Stimulated activated CD8-positive, alpha-beta memory T cell treated with anti-CD3 and anti-CD28 coated beads, Interleukin-4, amount 100 ng/mL, for 4 hours (primary cell): ENCODE measurements at places on chromosomes 2 and 18.

DNA sequence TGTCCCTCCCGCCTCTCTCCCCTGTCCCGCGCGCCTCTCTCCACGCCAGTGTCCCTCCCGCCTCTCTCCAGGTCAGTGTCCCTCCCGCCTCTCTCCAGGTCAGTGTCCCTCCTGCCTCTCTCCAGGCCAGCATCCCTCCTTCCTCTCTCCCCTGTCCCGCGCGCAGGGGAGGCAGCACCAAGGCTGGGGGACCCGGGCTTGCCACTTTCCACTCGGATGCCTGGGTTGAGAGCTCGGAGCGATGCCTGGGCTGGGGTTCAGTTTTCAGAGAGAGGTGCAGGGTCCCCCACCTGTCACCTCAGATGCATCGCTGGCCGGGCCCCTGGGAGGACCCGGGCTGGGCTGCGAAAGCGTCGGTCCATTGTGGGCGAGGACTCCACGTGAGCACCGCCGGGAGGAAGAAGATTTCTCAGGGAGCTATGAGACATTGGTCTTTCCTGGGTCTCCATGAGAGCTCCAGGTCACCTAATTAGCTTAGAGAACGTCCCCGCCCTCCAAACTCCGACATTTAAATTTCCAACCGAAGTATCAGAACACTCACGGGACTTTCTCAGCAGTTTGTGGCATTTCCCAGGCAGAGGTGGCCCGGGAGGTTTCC, 2.1 kb downstream of the FBLN7 start:
- no peak for DNase-seq

- DNase-seq: no peak
Observed at GRCh38 chr2:21466341-21466927, 342.7 kb downstream of the TDRD15 start.

- no peak for DNase-seq
Observed at GRCh38 chr2:21972586-21972985, 848.8 kb downstream of the TDRD15 start.

DNA sequence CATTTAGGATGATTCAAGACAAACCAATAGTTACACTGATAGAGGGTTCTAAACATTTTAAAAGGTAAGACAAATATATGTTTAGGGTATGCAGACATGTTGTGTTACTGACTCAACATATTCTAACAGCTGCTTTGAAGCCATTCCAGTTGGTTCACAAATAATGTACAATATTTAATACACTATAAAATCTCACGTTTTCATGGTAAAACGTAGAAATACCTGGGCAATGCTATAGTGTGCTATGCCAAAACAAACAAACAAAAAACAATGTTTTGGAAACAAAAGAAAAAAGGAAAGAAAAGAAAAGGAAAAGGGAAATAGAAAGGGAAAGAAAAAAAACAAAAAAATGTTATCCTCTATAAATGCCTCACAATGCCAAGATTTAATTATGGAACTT, 277.1 kb downstream of the TCF4 start:
- no peak for DNase-seq

DNA sequence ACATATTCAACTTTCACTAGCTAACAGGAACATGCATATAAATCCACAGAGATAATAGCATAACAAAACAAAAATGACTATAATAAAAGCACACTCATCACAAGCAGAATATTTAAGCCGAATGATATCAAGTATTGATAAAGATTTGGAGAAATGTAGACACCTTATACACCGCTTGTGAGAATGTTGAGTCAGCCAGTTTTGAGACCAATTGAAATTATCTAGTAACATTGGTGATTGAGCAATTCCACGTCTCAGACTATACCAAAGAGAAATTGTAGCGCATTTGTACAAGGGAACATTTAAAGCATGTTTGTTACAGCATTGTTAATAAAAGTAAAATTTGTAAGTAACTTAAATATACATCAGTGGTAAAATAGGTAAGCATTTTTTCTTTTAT, 402.9 kb upstream of the FIGN start:
- no peak for DNase-seq

DNA sequence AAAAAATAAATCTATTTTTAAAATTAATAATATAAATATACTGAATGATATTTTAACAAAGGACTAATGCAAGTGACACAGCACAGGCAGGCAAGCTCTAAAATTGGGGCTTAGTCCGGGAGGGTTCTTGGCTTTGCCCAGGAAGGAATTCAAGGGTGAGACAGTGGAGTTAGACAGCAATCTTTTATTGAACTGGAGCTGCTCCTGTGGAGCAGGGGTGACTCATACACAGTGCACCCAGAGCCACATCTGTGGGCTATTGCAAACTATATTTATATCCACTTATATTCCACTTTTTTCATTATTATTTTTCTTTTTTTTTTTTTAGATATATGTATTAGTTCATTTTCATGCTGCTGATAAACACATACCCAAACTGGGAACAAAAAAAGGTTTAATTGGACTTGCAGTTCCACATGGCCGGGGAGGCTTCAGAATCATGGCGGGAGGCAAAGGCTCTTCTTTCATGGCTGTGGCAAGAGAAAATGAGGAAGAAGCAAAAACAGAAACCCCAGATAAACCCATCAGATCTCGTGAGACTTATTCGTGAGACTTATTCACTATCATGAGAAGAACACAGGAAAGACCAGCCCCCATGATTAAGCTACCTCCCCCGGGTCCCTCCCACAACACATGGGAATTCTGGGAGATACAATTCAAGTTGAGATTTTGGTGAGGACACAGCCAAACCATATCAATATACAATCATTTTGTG, 437.1 kb downstream of the BCL11A start:
- DNase-seq: no peak

DNA sequence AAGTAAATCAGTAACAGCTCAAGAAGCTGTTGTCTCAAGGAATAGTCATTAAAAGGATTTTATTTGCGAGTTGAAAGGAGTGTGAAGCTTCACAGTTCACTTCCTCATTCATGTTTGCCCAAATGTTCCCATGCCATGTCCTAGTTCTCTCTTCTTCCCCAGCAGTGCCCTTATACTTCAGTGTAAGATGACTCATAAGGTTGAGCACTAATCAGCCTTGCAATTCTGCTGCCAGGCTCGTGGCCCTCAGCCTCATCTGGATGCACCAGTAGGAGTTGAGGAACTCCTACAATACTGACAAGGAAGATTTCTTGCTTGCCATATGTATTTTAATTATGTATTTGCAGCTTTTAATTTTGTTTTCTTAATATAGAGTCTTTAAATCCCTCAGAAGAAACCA, 1980.4 kb downstream of the SUCLG1 start:
- no peak for DNase-seq

DNA sequence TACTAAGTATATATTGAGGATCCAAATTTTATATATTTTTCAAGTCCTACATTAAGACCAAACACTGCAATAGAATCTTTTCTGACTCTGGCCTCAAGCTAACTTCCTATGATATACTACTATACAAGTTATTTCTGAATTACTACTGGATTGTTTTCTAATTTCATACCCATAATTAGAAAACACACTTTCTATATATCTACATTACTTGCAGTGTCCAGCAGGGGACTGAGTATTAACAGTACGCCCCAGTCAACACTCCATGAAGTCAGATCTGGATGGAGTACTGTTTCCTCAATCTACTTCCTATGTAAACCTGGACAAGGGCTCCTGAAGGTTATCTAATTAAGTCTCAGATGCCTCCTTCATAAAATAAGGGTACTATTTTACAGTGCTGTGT, 26.5 kb downstream of the RMP24 start:
- no peak for DNase-seq

GRCh38 chr2:109479804-109480203, 134.0 kb downstream of the SEPTIN10 start:
- DNase-seq: no peak

DNA sequence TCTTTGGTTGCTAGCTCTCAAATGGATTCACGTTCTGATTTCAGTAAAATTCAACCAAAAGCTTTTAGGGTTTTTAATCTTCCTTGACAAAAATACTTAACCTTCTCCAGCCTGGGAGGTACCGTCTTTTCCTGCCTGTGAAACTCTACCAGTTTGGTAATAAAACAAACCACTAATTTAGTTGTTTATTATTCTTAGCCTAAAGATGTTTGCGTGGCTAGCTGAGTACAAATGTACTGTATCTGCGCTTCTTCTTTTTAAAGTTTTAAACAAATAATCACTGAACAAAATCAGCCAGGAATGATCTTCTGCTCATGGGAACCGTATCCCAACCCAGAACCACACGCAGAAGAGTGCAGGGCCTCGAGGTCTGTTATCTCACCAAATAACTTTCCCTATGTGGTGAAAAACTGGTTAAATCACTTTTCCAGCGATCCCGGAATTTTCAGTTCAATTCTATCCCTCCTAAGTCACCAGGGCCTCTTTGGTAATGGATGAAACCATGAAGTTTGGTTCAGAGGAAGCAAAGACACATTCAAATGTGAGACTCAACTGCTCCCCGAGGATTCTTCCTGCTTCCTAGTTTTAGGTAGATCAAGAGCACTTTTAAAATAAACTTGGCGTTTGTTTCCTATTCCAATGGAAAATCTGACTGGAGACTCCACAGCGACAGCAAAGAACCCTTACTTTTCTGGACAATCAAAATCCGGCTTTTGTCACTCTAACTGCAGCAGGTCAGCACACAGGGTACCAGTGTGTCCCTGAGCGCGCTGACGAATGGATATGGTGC, 36.1 kb downstream of the BCL2 start:
- DNase-seq: no peak

GRCh38 chr2:152427902-152428301, 92.9 kb downstream of the FMNL2 start:
- no peak for DNase-seq

GRCh38 chr2:146844226-146844990, 1000.4 kb upstream of the ACVR2A start:
- no peak for DNase-seq

GRCh38 chr2:1822341-1822740, 78.0 kb upstream of the PXDN start:
- DNase-seq: no peak

DNA sequence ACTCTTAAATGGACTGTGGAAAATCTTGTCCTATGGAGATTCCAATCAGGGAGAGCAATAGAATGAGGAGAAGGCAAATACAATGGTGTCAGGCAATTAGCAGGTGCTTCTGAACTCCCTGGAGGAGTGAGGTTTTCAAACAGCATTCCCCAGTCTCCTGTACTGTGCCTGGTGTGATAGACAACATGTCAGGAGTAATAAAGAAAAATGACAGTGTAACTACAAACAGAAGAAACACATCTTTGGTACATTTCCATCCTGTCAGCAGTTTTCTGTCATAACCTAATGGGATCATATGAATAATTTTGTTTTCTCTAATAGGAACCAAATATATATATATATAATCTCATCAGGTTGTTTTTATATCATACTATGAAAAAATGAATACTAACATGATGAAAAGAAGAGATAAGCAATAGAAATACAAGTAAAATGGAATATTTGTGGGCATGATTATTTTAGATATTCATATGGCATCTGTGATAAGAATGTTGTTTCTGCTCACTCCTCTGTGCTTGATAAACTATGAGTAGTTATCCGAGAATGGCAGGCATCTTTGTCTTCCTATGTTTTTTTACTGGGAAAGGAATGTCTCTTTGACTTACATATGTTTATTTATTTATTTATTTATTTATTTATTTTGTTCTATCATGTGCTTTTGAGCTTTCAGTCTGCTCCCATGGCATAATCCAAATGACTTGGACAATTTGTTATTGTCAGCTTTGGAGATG, 441.7 kb downstream of the TXNL1 start:
- DNase-seq: no peak

- DNase-seq: no peak
Observed at GRCh38 chr2:181907057-181907456, 15.5 kb downstream of the ITPRID2 start.

DNA sequence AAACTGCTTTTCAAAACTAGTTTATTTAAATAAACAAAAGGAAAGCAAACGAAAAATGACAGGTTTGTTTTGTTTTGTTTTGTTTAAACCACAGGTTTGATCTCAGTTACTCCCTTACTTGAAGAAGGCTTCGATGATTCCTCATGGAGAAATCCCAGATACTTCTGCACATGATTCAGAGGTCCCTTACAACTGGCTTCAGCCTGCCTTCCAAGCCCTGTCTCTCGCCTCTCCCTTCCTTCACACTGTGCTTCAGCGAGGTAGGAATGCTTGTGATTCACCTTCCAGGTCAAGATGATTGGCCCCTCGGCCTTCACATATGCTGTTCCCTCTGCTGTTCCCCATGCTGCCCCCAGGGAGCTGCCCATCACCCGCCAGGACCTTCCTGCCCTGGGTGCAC, 104.1 kb upstream of the ITGA6 start:
- DNase-seq: no peak
